ENCODE measurements at places on chromosomes 7 and 10.

DNA sequence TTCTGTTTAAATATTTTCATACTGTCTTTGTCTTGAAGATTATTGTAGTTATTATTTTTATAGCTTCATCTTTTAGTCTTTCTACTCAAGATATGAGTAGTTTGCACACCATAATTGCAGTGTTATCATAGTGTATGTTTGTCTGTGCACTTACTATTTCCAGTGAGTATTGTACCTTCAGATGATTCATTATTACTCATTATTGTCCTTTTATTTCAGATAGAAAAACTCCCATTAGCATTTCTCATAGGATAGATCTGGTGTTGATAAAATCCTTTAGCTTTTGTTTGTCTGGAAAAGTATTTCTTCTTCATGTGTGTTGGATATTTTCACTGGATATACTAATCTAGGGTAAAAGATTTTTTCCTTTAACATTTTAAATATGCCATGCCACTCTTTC is 646.2 kb upstream of the GRM3 start:
- ATAC-seq, result no peak

DNA sequence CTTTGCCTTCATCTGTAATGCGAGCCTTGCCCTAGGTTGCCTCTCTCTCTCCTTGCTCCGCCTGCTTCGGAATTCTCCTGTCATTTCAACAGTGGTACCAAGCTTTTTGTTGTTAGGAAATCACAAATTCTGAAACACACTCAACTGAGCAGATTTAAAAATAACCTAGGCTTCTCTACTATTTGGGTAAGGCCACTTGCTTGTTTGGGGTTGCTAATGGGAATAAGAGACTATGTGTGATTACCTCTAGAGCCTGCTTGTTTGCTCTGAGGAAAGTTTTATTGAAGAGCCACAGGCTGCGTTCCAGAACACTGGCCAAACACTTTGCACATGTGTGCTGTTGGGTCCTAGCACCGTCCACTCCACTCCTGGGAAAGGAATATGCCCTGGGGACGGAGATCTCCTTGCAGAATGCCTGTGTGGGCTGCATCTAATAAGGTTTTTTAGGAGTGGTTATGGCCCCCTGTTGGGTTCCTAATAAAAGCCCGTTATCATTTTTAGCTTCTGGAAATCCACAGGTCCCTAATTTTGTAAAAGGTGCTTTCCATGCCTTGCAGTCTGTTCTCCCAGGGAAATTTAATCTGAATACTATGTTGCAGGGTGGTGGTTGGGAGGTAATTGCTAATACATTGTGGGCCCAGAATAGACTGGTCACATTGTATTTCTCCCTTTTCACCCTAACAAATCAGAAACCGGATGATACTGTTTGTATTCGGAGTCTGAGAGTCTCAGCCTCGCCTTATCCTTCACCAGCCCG is 68.7 kb upstream of the KLF6 start:
- no peak for ATAC-seq

- peak; percentile 16 for ATAC-seq
Observed at GRCh38 chr10:99329304-99329553, at the start of gene CNNM1. Gene CNNM1 (plus strand): TSS chr10:99329356. CDS start chr10:99329388, 32 bp downstream.

DNA sequence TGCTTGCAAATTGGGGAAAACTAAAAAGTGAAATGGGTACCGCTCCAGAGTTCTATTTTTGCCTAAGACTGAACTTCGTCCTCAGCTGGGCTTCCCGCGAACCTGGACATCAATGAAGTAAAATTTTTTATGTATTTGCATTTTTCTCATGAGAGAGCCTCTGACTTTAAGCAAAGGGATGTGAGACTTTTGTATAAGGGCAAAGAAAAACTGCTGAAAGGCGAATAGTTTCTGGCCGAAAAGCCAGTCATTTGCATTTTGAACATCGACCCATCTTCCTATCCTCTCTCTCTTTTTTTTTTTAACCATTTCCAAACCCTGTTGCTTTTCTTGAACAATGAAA is 573 bp downstream of the PMPCB start:
- ATAC-seq, result no peak

- no peak for ATAC-seq
Observed at GRCh38 chr7:42359946-42360345, 122.9 kb upstream of the GLI3 start.

DNA sequence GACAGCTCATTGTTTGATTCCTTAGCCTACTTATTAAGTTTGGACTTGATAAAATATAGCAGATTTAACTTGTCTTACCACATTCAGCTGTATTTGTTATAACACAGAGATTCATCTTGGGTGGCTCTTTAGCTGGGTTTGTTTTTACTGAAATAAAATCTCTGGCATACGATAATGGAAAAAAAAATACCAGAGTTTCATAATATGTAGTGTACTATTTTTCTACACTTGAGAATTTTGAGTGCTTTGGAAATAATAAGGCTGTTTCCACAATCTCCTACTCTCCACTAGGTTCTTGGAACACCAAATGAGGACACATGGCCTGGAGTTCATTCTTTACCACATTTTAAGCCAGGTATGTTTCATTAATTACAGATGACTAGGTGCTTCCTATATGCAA is 218.6 kb upstream of the FZD1 start:
- no peak for ATAC-seq

- ATAC-seq, result no peak
Observed at GRCh38 chr7:101659706-101660105, 30.6 kb upstream of the MYL10 start.

GRCh38 chr7:117762055-117762454 is 111.2 kb downstream of the CTTNBP2 start:
- ATAC-seq, result no peak

DNA sequence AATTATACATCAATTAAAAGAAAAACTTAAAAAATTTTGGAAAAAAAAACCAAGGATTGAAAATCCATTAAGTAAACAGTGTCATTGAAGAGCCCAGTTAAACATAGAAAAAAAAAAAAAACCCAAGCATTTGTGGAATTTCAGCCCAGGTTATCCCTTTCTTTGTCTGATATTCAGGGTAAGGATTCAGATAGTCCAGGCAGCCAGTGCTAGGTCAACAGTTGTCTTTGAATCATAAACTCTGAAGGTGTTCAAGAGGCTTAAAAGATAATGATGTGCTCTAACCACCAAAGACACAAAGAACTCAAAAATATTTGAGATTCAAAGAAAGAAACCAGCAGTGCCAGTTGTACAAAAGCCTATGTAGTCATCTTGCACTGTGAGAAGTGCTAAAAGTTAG is 270.3 kb upstream of the DKK1 start:
- ATAC-seq, result no peak

DNA sequence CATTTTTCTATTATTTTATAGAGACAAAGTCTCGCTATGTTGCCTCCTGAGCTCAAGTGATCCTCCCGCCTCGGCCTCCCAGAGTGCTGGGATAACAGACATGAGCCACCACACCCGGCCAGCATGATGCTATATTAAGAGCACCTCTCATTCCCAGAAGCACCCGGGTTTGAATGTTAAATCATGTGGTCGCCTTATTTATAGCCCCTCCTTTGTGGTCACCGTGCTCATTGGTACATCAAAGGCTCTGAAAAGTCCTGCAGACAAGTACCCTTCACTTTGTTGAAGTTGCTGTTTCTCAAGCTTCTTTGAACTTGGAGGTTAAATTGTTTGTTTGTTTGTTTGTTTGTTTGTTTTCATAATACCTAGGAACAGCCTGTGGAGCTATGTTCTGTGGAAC is 40.0 kb downstream of the CLIP2 start:
- ATAC-seq, result no peak

DNA sequence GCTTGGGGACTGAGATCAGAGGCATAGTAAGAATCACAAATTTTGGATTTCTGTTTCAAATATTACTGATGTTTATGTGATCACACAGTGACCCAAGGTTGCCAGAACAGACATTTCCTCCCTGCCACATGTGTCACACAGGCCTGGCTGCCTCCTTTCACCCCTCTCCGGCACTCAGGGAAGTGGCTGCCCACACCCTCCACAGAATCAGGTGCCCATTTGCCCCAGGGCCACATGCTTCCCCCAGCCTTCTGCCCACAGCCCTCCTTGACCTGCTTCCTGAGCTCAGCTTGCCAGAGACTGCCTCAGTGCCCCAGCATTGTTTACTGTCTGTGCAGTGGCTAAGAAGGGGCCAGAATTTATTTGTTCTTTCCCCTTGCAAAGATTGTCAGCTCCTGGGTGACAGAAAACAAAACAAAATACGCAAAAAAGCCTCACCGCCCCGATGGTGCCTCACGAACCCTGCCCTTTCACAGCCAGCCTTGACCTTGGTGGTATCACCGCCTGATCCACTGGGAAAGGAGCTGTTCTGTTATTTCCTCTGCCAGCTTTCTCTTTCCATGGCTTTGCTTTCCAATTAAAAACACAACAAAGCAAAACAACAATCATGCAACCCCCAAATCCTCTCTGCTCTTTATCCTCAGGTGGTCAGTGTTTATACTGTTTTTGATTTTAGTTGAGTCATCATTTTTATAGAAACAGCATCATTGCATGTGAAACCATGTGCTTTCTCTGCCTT is 52.8 kb downstream of the CHN2 start:
- no peak for ATAC-seq

- no peak for ATAC-seq
Observed at GRCh38 chr10:120984221-120984620, 133.1 kb downstream of the WDR11 start.

- ATAC-seq, result no peak
Observed at GRCh38 chr10:76435157-76435556, 1003.7 kb downstream of the LRMDA start.

- ATAC-seq, result no peak
Observed at GRCh38 chr7:144508702-144509101, 105.2 kb upstream of the NOBOX start.
